Neural progenitor cell (in vitro differentiated cells): ENCODE measurements at places on chromosomes 5 and 9. TPM values are rescaled to one million over a fixed set of nuclear protein-coding genes. Genes with fewer than 3 reads are reported as not detected.

TNIP1 gene
- 33.5 and 49.7 TPM in 2 replicates for total RNA-seq

ARL14EPL gene
- not detected in 2 replicates for total RNA-seq

CCL27 gene
- 0.37 and 0.67 TPM in 2 replicates for total RNA-seq

GAS1 gene
- total RNA-seq = 68.1 and 104 TPM in 2 replicates

GRXCR2 gene
- total RNA-seq = not detected in 2 replicates

LCN2 gene
- total RNA-seq = not detected in 2 replicates

SLC34A3 gene
- total RNA-seq = not detected in 2 replicates

PRELID2 gene
- 25.9 and 30.3 TPM in 2 replicates for total RNA-seq

FBLL1 gene
- 0.19 and 0.34 TPM in 2 replicates for total RNA-seq

SREK1IP1 gene
- total RNA-seq = 26.1 and 37.9 TPM in 2 replicates

LCP2 gene
- not detected in 2 replicates for total RNA-seq

ZNF366 gene
- not detected in 2 replicates for total RNA-seq

SPATA31A3 gene
- total RNA-seq = not detected in 2 replicates

- H3K27ac ChIP-seq = no peak overlapping the region
- H3K36me3 ChIP-seq = peaks cover 6% of the 10 kb centered on the region
These were observed 110.7 kb downstream of the TLE1 start for GRCh38 chr9:81578606-81579005.

- peak overlapping the region; percentile 31 for H3K4me3 ChIP-seq
- no peaks in the 10 kb centered on the region for H3K36me3 ChIP-seq
- no peak overlapping the region for H3K27ac ChIP-seq
- H3K4me1 ChIP-seq = peaks cover 28% of the 10 kb centered on the region
- H3K27me3 ChIP-seq = peaks cover 48% of the 10 kb centered on the region
- peak; percentile 90 for DNase-seq
These were observed 99.5 kb upstream of the LMX1B start for GRCh38 chr9:126514037-126514821.

DNA sequence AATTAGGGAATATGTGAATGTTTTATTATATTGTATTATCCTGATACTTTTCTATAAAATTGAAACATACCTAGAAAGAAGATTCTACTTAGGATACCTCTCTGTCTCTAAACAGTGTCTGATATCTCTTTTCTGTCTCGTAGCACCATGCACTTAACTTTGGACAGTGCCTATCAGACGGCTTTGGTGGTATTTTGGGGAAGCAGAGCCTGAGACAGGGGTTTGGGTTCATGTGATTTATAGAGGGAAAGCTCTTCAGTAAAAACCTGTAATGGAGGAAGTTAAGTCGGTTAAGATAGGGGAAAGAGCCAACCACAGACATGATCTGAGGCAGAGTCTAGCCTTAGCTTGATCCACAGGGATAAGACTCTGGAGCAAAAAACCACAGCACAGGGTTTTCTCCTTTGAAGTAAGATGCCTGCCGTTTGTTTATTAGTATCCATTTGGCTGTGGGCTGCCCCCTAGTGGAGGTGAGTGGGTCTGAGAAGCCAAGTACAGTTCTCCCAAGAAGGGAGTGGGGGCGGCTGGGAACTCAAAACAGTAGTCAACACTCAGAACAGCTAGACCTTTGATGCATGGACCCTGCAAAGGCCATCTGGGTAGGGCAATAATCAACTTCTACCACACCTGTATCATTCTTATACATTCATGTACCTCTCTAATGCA is 141.2 kb upstream of the ASTN2 start:
- peak; percentile 70 for DNase-seq
- H3K27me3 ChIP-seq = no peaks in the 10 kb centered on the region
- H3K4me3 ChIP-seq = no peak overlapping the region
- H3K27ac ChIP-seq = no peak overlapping the region
- no peaks in the 10 kb centered on the region for H3K4me1 ChIP-seq
- H3K36me3 ChIP-seq = no peaks in the 10 kb centered on the region

- H3K27ac ChIP-seq = no peak overlapping the region
- DNase-seq = no peak
- H3K4me1 ChIP-seq = no peaks in the 10 kb centered on the region
- no peaks in the 10 kb centered on the region for H3K27me3 ChIP-seq
- no peaks in the 10 kb centered on the region for H3K36me3 ChIP-seq
- H3K4me3 ChIP-seq = no peak overlapping the region
These were observed 168.3 kb upstream of the DMAC1 start for GRCh38 chr9:7967851-7968250.

DNA sequence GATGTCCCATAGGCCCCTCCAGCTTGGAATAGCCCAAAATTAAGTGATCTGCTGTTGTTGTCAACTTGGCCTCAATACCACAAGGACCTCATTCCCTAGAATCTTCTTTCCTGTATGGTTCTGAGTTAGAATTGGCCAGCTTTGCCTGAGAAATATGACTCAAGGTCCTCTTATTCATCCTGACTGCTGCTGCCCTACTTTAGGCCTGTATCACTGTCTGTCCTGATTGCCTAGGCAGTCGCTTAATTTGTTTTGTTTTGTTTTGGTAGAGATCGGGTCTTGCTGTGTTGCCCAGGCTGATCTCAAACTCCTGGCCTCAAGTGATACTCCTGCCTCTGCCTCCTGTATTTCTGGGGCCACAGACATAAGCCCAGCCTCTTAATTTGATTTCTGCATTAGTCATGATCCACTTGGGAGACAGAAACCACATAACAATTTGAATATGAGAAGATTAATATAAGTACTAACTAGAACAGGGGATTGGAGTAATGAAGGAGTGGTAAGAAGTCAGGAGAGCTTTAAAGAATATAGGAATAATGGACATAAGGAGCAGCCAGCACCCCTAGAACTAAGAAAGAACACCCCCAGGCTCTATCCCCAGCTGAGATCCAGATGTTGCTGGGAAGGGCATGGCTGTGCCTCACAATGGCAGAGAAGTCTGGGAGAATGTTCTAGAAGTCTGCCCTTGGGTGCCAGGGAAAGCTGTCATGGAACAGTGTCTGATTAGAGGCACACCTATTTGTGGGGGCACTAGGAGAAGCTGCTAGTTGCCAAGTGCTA is 4.6 kb downstream of the TEX53 start:
- no peak for DNase-seq
- no peaks in the 10 kb centered on the region for H3K36me3 ChIP-seq
- no peak overlapping the region for H3K4me3 ChIP-seq

GRCh38 chr5:66209350-66209749 is 65.2 kb downstream of the SREK1 start:
- no peaks in the 10 kb centered on the region for H3K36me3 ChIP-seq
- no peak overlapping the region for H3K4me3 ChIP-seq
- no peaks in the 10 kb centered on the region for H3K4me1 ChIP-seq
- H3K27me3 ChIP-seq = no peaks in the 10 kb centered on the region
- no peak for DNase-seq

GRCh38 chr9:13445103-13445500 is 165.6 kb upstream of the MPDZ start:
- H3K27ac ChIP-seq = no peak overlapping the region
- peaks cover 26% of the 10 kb centered on the region for H3K4me1 ChIP-seq

DNA sequence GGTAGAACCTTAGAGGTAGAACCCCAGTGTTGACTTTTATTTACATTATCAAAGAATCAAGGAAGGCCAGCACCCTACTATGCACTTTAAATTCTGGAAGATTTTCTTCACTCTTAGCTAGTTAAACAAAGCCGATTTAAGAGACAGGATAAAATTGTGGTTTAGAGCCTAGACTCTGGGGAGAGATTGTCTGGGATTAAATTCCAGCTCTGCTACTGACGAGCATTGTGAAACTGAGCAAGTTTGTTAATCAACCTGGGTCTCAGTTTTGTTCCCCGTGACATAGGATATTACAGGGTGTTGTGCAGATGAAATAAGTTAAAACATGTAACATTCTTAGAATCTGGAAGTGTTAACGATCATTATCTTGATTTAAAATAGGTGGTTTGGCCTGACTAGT is 83.5 kb downstream of the FEM1C start:
- no peak for DNase-seq
- H3K27ac ChIP-seq = no peak overlapping the region
- H3K36me3 ChIP-seq = no peaks in the 10 kb centered on the region
- H3K4me3 ChIP-seq = no peak overlapping the region
- H3K4me1 ChIP-seq = peaks cover 34% of the 10 kb centered on the region

DNA sequence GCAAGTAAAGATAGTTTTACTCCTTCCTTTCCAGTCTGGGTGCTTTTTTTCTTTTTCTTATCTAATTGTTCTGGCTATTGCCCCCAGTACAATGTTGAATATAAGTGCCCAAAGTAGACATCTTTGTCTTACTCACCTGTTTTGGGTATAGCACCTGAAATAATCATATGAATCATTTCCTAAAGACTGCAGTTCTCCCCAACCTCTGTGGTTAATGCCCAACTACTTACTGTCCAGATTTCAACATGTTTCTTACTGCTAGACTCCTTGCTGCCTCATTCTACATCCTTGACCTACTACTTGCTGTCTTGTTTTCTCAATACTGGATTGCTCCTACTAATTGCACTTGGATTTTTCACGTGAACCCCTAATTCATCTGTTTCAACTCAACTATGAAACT is 8.8 kb upstream of the HSDL2 start:
- DNase-seq = no peak
- H3K27me3 ChIP-seq = no peaks in the 10 kb centered on the region
- no peaks in the 10 kb centered on the region for H3K36me3 ChIP-seq
- no peaks in the 10 kb centered on the region for H3K4me1 ChIP-seq
- no peak overlapping the region for H3K27ac ChIP-seq
- no peak overlapping the region for H3K4me3 ChIP-seq

DNA sequence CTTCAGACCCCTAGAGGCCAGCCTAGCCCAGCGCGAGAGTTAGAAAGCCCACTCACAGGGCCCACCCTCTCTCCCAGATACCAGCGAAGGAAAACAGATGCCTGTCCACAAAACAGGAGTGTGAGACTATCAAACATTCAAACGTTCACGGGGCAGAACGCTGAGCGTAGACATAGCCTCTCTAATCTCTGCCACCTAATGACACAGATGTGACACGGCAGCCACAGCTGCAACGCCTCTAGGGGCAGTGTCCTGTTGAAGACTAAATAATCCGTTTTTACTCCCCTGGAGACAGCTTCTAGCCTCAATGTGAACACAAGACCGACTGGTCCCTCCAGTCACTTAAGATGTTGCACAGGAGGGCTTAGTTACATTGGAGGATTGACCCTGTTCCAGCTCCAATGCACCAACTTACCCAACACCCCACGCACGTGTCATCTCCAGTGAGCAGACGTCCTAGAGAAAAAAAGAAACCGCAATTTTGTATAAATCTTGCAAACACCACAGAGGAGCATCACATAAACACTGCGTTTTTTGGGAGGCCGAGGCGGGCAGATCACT is 14.3 kb downstream of the DIPK1B start:
- H3K4me1 ChIP-seq = peaks cover 9% of the 10 kb centered on the region
- peak; percentile 69 for DNase-seq
- H3K4me3 ChIP-seq = peak overlapping the region; percentile 89
- H3K36me3 ChIP-seq = no peaks in the 10 kb centered on the region

DNA sequence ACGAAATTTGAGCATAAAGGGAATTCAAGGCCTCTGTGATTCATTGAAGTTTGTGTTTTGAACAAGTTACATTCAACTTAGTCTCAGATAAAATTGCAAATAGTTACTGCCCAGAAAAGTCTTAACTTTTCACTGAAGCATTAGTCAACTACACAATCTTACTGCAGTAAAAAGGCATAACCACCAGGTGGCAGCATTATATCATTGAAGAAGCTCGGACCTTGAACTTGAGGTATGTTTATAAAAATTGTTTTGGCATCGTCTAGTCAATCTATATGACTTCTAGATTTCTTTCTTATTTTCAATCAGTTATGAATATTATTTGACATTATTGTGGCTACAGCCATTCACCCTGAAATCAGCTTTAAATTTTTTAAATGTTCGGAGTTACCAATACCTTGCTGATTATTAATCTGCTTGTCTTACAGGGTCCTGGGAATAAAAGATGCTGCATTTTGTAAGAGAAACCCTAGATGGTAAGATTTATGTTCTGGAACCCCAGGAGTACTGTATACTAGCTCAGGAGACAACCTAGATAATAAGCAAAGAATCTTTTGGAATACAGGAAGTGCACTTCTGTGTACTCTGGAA is 83.9 kb upstream of the GRAMD2B start:
- peak; percentile 70 for DNase-seq
- H3K36me3 ChIP-seq = no peaks in the 10 kb centered on the region
- H3K27ac ChIP-seq = no peak overlapping the region
- H3K4me1 ChIP-seq = peaks cover 13% of the 10 kb centered on the region

GRCh38 chr9:91312717-91313325 is 48.9 kb downstream of the AUH start:
- peaks cover 4% of the 10 kb centered on the region for H3K36me3 ChIP-seq
- no peak overlapping the region for H3K27ac ChIP-seq
- H3K4me3 ChIP-seq = no peak overlapping the region
- peaks cover 15% of the 10 kb centered on the region for H3K4me1 ChIP-seq

- H3K4me3 ChIP-seq = no peak overlapping the region
- H3K4me1 ChIP-seq = no peaks in the 10 kb centered on the region
- DNase-seq = no peak
- no peaks in the 10 kb centered on the region for H3K27me3 ChIP-seq
- H3K36me3 ChIP-seq = peaks cover 4% of the 10 kb centered on the region
These were observed 55.9 kb downstream of the YIPF5 start for GRCh38 chr5:144114571-144114970.

DNA sequence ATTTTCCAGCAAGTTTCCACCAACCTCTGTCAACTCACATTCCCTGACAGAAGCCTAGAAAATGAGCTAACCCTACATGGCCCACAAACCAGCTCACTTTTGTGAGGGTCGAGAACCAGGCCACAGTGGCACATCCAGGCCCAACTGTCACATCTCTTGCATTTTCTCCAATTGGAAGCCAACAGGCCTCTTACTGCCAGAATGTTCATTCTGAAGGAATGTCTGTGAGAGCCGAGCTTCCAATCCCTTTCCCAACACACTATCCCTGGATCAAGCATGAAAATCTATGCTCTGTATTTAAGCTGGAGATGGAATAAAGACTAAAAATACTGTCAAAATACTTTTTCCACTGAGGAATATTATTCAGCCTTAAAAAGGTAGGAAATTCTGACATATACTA is 20.0 kb downstream of the MARCHF3 start:
- H3K36me3 ChIP-seq = no peaks in the 10 kb centered on the region
- DNase-seq = no peak
- no peaks in the 10 kb centered on the region for H3K4me1 ChIP-seq
- H3K4me3 ChIP-seq = no peak overlapping the region

DNA sequence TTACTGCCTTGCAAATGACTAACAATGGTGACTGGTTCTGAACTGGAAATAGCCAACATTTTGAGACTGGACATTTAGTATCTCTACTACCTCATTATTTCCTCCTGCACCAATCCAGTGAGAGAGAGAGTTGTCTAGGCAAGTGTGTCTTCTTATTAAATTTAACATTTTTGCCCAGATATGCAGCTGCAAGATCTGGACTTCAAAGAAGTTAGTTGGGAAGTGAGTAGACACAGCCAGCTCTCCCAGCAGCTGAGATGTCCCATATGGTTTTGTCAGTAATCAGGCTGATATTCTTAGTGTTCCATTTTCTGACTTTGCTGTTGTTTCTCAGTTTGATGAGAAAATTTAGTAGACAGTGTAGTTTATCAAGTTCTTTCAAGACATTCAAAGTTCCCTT is 1778.8 kb upstream of the CDH6 start:
- no peak overlapping the region for H3K27ac ChIP-seq
- H3K4me3 ChIP-seq = no peak overlapping the region
- no peaks in the 10 kb centered on the region for H3K4me1 ChIP-seq
- no peaks in the 10 kb centered on the region for H3K27me3 ChIP-seq

GRCh38 chr9:71250581-71250980 is 129.2 kb upstream of the TRPM3 start:
- H3K27me3 ChIP-seq = no peaks in the 10 kb centered on the region
- no peak overlapping the region for H3K4me3 ChIP-seq
- peak; percentile 31 for DNase-seq
- no peak overlapping the region for H3K27ac ChIP-seq
- H3K36me3 ChIP-seq = no peaks in the 10 kb centered on the region
